ENCODE measurements at places on chromosomes 5 and 9. TPM values are rescaled to one million over a fixed set of nuclear protein-coding genes. Genes with fewer than 3 reads are reported as not detected.

The FIBCD1 gene
- total RNA-seq: not detected

The NOXA1 gene
- total RNA-seq: 2.4 TPM

The CDKN2A gene
- 0.23 TPM for total RNA-seq

The GABRA6 gene
- total RNA-seq: not detected

The RACK1 gene
- total RNA-seq: 2,255 TPM

All from liver (tissue), 10 donors.